ENCODE measurements at places on chromosomes 5 and 9.
A peak's percentile ranks its signal among the peaks of the same experiment; 100 is the strongest.

GRCh38 chr9:37062336-37062735 is 28.3 kb upstream of the PAX5 start:
- DNase-seq, result no peak

GRCh38 chr9:89865981-89866380 is 261.2 kb downstream of the GADD45G start:
- no peak for DNase-seq

GRCh38 chr9:20611691-20612287 is 10.5 kb downstream of the MLLT3 start:
- DNase-seq, result peak; percentile 71

- peak; percentile 80 for DNase-seq
Measured at GRCh38 chr9:127525401-127526188, 74.3 kb downstream of the LRSAM1 start.

DNA sequence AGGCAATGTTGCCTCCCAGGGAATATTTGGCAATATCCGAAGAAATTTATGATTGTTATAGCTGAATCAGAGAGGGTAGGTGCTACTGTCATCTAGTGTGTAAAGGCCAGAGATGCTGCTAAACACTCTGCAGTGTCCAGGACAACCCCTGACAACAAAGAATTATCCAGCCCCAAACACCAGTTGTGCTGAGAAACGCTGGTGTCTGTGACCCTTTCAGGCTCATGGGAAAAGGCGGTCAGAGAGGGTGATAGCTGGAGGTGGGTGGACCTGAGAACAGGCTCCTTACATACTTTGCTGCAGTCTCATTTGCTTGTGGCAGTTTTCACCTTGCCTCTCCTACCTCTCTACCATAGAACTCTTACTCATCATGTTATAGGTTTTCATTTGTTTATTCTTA is 295.3 kb upstream of the DMRT1 start:
- DNase-seq, result no peak

GRCh38 chr9:112858625-112859147 is 32.0 kb downstream of the SLC46A2 start:
- DNase-seq, result no peak
